ENCODE measurements at places on chromosomes 3 and 15.

GRCh38 chr3:122350814-122351418, 25.9 kb downstream of the CSTA start:
- H3K4me3 ChIP-seq, result no peak overlapping the region
- H3K27me3 ChIP-seq, result no peaks in the 10 kb centered on the region
- no peak for DNase-seq
- H3K4me1 ChIP-seq, result peaks cover 4% of the 10 kb centered on the region
- H3K36me3 ChIP-seq, result peaks cover 5% of the 10 kb centered on the region

- H3K27me3 ChIP-seq, result no peaks in the 10 kb centered on the region
- no peak overlapping the region for H3K27ac ChIP-seq
- DNase-seq, result no peak
- no peak overlapping the region for H3K4me3 ChIP-seq
- H3K4me1 ChIP-seq, result peaks cover 4% of the 10 kb centered on the region
- H3K36me3 ChIP-seq, result peaks cover 4% of the 10 kb centered on the region
Measured at GRCh38 chr3:158685159-158685558, 12.7 kb upstream of the LXN start.

DNA sequence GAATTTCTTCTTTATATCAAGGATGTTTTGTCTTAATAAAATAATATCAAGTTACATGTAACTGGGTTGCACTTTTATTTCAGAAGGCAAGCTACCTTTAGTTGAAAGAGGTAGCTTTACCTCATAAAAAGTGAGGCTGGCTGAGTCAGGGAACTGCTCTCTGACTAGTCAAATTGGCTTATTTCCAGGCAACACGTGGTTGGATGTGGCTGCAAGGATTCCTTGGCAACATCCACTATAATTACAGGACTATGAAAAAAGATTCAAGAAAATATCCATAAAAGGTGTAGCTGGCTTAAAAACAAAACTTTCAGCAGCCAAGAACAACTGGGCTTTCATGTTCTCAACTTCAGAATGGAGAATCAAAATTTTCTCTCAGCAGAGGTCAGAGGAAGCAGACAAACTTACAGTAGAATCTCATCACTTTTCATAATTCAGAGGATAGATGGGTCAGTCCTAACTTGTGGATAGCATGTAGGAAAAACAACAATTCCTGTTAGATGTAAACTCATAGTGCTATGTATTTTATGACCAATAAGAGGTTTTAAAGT, 779.1 kb downstream of the MECOM start:
- no peaks in the 10 kb centered on the region for H3K27me3 ChIP-seq
- no peaks in the 10 kb centered on the region for H3K4me1 ChIP-seq
- no peak for DNase-seq

DNA sequence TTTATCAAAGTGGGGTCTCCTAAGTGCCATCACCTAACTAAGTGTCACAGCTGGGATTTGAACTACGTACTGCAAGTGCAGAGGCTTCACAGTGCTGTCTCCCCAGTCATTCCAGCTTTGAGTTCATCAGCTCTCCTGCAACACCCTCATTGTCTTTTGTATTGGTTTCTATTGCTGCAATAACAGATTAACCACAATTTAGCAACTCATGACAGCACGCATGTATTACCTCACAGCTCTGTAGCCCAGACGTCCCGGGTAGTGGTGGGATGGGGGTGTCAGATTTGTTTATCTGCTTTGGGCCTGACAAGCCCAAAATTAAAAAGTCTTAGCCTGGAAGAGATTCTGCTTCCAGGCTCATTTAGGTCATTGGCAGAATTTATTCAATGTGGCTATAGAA, 220.5 kb upstream of the LRRN1 start:
- H3K36me3 ChIP-seq, result no peaks in the 10 kb centered on the region
- H3K4me3 ChIP-seq, result no peak overlapping the region
- DNase-seq, result no peak
- no peak overlapping the region for H3K27ac ChIP-seq

DNA sequence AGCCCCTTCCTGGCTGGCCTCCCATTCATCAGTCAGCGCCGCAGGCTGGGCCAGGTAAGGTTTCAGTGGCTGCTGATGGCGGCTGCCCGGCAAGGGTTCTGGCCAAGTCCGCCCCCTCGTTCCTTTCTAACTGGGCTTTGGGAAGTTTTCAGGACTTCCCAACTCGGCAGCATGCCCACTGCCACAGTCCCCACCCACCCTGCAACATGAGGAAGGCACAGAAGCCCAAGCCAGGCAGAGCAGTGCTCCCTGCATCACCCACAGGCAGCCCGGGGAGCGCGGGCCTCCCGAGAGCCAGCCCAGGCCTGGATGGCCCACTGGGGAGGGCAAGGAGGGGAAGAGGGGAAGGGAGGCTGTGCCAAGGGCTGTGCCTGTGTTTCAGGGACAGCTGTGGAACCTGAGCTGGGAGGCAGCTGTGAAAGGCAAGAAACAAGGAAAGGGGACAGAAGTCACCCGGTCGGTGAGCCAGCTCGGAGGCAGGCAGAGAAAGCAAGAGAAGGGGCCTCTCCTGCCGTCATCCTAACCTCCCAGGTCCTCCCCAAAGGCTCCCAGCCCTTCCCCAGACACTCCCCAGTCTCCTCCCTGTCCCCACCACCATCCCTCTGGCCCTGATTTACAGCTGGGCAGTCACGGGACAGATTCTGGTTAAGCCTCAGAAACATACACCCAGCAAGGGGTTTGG, 73.9 kb downstream of the CPN2 start:
- peaks cover 23% of the 10 kb centered on the region for H3K27me3 ChIP-seq
- no peak for DNase-seq
- H3K4me1 ChIP-seq, result peaks cover 13% of the 10 kb centered on the region
- H3K27ac ChIP-seq, result no peak overlapping the region

GRCh38 chr3:141735770-141736465, 2.2 kb upstream of the RNF7 start:
- H3K4me3 ChIP-seq, result no peak overlapping the region
- H3K27ac ChIP-seq, result peak overlapping the region; percentile 39
- no peak for DNase-seq
- H3K4me1 ChIP-seq, result peaks cover 20% of the 10 kb centered on the region

- no peak for DNase-seq
- H3K27me3 ChIP-seq, result peaks cover 10% of the 10 kb centered on the region
- no peak overlapping the region for H3K4me3 ChIP-seq
- H3K36me3 ChIP-seq, result no peaks in the 10 kb centered on the region
- no peaks in the 10 kb centered on the region for H3K4me1 ChIP-seq
Measured at GRCh38 chr3:40800343-40800742, 275.6 kb downstream of the ZNF621 start.

- no peaks in the 10 kb centered on the region for H3K36me3 ChIP-seq
- no peak overlapping the region for H3K4me3 ChIP-seq
- H3K4me1 ChIP-seq, result peaks cover 34% of the 10 kb centered on the region
- no peaks in the 10 kb centered on the region for H3K27me3 ChIP-seq
- no peak for DNase-seq
- H3K27ac ChIP-seq, result peak overlapping the region; percentile 41
Measured at GRCh38 chr3:188437926-188438325, 284.0 kb downstream of the LPP start.

- no peaks in the 10 kb centered on the region for H3K27me3 ChIP-seq
- no peak for DNase-seq
- no peaks in the 10 kb centered on the region for H3K4me1 ChIP-seq
Measured at GRCh38 chr3:29481969-29482767, 201.3 kb downstream of the RBMS3 start.
